ENCODE measurements at places on chromosomes 11 and 22.

- DNase-seq: no peak
These were observed 68.7 kb downstream of the PPFIBP2 start for GRCh38 chr11:7582338-7582985.

- DNase-seq: no peak
These were observed 32.6 kb upstream of the GNAZ start for GRCh38 chr22:23037429-23038333.

GRCh38 chr11:35420371-35420770, 1.0 kb upstream of the SLC1A2 start:
- DNase-seq: no peak

DNA sequence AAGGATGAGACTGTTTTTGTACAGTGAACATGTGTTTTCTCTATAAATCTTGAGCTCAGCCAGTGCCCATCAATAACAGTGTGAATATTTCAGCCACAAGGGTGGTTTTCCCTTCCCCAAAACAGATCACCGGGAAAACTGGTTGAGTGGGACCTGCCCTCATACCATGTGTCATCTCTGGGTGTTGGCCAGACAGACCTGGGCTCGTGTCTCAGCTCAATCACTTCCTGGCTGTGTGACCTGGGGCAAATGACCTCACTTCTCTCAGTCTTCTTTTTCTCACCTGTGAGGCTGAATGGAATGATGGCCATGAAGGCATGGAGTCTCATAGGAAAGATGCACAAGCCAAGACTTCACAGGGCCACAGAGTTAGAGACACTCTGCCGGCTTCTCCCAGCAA, 74.7 kb downstream of the COMMD9 start:
- DNase-seq: no peak

DNA sequence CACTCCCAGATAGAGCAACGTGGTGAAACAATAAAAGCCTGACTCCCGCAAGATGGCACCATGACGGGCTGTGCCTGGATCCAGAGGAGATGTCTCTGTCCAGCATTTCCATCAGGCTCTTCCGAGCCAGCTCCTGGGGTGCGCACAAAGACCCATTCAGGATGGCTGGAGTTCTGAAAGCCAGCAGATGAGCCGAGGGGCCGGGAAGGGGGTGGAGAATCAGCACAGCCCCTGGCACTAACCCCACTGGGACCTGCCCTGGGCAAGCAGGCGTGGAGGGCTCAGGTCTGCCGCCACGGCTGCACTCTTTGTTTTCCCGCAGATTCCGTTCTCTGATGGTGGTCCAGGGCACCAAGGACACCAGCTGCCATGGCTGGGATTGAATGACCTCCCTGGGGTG, 97.2 kb upstream of the BLID start:
- no peak for DNase-seq

DNA sequence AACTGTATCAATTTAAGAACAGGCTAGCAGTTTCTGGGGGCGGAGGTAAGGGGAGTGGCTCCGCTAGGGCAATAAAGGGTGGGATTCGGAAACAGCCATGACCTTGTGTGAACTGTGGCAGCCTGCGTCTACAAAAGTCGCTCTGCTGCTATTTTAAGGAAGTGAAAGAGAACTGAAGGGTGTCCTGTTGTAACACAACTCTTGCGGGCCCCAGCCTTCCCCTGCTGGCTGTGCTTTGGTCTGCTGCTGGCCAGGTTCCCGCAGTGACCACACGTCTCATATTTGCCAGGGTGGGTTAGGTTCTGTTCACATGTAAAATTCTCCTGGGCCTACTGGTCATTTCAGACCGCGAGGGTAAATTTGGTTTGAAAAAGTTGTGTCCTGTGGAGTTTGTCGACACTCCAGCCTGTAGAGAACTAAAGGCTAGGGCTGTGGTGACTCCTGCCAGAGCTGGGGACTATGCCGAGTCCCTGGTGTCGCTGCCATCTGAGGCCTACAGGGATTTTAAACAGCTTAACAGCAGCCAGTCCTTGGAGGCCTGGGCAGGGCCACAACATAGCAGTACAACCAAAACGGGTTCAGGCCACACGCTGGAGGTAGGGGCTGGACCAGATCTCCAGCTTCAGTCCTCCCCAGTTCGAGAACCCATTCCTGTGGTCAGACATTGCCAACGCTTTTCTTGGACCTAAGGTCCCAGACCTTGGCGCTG, 1.1 kb upstream of the PPFIBP2 start:
- no peak for DNase-seq

GRCh38 chr11:70200212-70200844, 2.8 kb upstream of the FADD start:
- DNase-seq: no peak

GRCh38 chr11:57646799-57647303, 2.9 kb downstream of the YPEL4 start:
- DNase-seq: no peak

GRCh38 chr11:44883277-44883676, 67.4 kb downstream of the TP53I11 start:
- DNase-seq: no peak

GRCh38 chr22:20645954-20646353, 128.0 kb upstream of the SERPIND1 start:
- no peak for DNase-seq

DNA sequence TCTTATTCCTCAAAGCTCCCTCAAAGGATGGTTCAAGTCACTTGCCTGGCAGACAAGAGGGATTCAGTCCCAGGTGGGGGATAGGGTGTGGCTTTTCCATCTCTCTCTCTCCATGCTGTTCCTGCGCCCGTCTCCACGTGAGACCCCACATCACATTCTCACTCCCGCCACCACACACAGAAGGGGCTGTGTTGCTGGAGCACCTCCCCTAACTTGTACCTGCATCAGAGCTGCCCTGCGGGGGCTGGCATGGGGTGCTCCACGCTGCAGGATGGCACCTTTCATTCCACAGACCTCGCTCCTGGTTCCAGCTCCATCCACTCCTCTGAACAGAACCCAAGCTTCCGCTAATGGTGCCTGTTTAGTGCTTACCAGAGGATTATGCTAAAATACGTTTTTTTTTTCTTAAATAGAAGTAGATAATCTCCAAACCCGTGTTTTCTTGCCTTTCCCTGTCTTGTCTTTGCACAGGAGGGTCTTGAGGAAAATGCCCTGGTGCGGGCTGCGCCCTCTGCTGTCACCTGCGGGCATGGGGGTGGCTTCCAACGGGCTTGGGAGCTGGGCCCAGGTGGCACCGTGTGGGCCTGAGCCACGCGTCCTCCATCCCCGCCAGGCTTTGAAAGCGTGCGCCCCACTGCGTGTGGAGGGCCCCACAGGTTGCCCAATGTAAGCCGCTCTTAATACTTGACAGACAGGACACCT, 985.6 kb downstream of the BRD1 start:
- DNase-seq: no peak

GRCh38 chr22:25197340-25197739, 2.3 kb upstream of the CRYBB3 start:
- DNase-seq: no peak

GRCh38 chr11:28009996-28010395, 98.0 kb downstream of the KIF18A start:
- DNase-seq: no peak

DNA sequence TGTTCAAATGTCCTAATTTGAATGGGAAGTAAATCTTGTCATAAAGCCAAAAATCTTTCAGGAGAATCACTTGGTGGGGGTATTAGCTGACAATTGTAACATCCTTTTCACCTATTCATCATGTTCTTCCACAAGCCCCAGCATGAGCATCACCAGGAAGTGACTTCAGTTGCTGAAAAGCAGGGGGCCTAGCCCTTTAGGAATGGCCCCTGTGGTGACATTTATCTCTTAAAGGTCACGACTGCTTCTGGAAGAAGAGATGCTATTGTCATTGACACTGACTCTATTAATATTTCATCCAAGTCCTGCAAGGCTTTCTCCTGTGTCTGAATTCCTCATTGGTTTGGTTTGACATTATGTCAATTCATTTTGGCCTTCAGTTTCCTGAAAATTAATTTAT, 92.6 kb downstream of the OR5AK2 start:
- DNase-seq: no peak

GRCh38 chr11:74626130-74626529, 33.7 kb downstream of the POLD3 start:
- no peak for DNase-seq

DNA sequence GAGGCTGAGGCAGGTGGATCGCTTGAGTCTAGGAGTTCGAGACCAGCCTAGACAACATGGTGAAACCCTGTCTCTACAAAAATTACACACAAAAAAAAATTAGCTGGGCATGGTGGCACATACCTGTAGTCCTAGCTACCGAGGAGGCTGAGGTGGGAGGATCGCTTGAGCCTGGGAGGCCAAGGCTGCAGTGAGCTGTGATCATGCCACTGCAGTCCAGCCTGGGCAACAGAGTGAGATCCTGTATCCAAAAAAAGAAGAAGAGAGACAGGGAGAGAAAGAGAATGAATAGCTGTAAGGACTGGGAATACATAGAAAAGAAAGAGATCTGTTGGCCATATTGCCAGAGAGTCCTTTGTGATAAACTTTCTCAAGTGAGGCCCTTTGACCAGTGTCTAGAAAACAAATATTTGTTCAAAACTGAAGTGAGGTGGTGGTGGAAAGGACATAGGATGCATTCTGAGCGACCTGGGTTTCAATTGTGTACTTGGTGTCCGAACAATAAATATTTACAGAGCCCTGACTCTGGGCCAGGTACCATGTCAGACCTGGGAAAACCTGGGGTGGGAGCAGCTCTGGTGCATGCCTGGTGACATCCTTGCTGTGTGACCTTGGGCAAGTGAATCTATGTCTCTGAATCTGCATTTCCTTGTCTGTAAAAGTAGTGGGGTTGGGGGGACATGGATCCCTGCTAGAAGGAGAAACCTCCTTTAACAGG, 89.6 kb upstream of the CRYBB3 start:
- peak; percentile 30 for DNase-seq

- no peak for DNase-seq
These were observed 175.7 kb upstream of the CARD18 start for GRCh38 chr11:105315287-105315686.

GRCh38 chr11:46348566-46349401, 1.5 kb downstream of the DGKZ start:
- no peak for DNase-seq

DNA sequence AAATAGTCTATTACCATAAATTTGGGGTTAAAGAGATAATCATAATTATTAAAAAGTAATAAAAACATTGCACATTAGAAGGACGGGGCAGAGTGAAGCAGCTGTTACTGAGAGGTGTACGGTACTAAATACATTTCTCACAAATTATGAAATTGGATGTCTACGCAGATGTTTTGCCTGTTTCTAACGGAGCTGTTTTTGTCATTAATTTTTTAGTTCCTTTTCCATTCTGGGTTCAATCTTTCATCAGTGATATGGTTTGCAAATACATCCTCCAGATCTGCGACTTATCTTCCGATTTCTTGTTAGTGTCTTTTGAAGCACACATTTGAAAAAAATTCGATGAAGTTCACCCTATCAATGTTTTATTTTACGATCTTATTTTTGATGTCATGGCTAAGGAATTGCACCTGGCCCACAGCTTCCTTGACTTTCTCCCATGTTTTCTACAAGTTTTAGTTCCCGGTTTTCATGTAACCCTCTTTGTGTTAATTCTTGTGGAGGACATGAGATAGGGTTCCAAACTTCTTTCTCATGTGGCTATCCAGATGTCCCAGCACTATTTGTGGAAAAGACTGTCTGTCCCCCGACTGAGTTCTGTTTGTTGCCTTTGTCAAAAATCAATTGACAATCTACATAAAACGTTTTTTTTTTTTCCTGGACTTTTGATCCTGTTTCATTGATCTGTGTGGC, 21.3 kb upstream of the KRTAP5-6 start:
- no peak for DNase-seq

DNA sequence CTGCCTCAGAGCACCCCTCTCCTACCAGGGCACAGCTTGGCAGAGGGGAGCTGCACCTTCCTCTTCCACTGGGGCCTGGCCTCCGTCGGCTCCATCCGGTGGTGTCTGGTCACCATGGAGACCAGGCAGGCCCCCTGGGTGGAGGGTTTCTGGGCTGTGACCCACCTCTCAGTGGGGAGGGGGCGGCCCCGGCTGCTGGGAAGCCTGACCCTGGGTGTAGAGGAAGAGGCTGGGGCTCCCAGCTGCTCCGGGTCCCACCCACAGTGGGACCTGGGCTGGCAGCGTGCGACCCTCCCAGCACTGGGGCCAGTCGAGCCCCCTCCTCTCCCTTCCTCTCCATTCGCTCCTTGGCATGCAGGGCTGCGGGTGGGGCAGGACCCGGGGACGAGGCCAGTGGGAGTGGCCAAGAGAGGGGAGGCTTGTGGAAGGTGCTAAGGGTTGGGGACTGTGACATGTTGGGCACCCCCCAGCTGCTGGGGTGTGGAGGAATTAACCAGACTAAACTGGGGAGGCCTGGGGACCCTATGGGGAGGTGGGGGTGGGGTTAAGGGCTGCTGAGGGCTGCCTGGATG, 46.8 kb downstream of the BRSK2 start:
- DNase-seq: no peak

DNA sequence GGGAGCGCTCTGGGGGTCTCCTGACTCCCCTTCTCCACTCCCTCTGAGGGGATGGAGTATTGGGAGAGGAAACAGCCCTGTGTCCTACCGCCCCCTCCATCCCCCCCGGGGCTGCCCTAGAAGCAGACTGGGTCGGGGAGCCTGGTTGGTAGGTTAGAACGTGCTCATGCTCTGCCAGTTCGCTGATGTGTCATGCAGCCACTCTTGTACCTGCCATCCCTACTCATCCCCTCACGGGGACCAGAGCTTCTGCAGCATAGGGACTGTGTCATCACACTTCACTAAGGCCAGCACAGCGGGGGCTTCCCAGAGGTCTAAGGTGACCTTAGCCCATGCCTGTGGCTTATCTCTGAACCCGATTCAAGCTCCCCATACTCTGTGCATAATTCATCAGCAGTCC, 4.7 kb downstream of the KCNJ1 start:
- DNase-seq: no peak

GRCh38 chr11:124643605-124644425, 21.2 kb downstream of the TBRG1 start:
- DNase-seq: no peak

DNA sequence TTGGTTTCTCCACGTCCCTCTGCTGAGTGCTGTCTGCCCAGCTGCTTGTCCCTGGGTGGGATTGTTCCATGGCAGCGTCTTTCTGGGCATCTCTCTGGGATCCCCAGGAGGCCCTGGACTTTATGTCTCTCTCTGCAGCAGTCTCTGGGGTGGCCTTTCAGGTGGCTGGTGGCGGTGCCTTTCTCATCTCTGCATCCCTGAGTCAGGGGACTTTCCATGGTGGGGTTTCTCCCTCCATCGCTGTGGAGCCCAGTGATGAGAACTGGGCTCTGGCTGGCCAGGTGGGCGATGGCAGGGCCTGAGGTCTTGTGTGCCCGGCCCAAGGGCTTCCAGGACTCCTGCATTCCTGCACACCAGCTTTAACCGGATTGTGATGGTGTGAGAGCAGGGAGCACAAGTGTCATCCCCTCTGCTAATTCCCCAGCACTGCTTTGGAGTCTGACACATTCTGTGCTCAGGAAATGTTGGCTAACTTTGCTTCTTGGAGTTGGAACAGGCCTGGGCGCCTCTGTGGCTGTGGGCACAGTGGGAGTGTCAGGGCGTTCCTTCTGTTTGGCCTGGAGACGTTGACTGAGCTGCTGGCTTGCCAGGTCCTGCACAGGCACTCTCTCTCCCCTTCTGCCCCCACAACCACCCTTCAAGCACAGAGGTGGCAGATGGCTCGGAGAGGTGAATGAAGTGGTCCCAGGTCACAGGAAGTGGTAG, 27.9 kb downstream of the FAM83F start:
- DNase-seq: no peak

Measured in Caco-2 (cell line).